Mesothelial cell of epicardium (in vitro differentiated cells): ENCODE measurements at places on chromosomes 11 and 22.

- H3K4me1 ChIP-seq = peaks cover 58% of the 10 kb centered on the region
- H3K36me3 ChIP-seq = no peaks in the 10 kb centered on the region
- no peaks in the 10 kb centered on the region for H3K27me3 ChIP-seq
- H3K27ac ChIP-seq = peak overlapping the region; percentile 94
- no peak for DNase-seq
Observed at GRCh38 chr22:35894937-35895708, 133.5 kb downstream of the RBFOX2 start.

DNA sequence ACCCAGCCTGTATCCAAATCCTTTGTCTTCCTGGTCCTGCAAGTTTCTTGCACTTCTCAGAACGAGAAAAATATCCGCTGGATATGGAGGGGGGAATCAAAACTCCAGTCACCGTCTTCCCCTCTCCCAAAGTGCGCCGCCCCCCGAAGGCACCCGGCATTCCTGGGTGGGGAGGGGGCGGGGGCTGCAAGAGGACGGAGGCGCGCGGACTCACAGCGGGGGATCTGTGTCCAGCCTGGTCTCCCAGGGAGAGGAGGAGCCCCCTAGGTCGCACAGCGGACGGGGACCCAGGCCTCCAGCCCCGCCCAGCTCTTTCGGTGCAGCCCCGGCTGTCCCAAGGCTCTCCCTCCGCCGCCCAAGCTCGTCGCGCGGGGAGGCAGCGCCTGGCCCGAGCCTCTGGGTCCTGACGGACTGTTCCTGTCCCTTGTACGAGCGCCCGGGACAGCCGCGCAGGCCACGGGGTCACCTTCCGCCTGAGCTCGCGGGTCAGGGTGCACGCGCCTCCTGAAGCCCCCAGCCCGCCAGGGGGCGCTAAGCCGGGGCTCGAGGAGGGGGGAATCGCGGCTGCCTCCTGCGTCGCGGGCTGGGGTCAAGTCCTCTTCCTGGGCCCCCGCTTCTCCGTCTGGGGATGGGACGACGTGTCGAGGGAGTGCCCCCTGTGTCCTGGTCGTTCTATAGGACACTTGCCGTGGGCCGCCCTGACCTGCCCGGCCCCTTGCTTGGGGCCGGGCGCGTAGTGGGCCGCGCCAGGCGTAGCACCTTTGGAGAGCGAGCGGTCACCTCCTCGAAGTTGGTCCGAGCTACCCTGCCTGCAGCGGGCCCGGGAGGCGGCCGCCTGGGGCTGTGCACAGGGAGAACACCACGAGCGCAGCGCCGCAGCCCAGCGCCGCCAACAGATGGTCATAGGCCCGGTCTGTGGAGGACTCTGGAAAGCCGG lies 2.4 kb upstream of the WNT11 start:
- no peaks in the 10 kb centered on the region for H3K36me3 ChIP-seq
- peaks cover 74% of the 10 kb centered on the region for H3K27me3 ChIP-seq
- peaks cover 18% of the 10 kb centered on the region for H3K4me1 ChIP-seq
- H3K4me3 ChIP-seq = peak overlapping the region; percentile 65

- peaks cover 45% of the 10 kb centered on the region for H3K36me3 ChIP-seq
- H3K4me3 ChIP-seq = no peak overlapping the region
- no peak for DNase-seq
- no peak overlapping the region for H3K27ac ChIP-seq
- no peaks in the 10 kb centered on the region for H3K27me3 ChIP-seq
Observed at GRCh38 chr11:88195908-88196307, 20.7 kb upstream of the RAB38 start.

DNA sequence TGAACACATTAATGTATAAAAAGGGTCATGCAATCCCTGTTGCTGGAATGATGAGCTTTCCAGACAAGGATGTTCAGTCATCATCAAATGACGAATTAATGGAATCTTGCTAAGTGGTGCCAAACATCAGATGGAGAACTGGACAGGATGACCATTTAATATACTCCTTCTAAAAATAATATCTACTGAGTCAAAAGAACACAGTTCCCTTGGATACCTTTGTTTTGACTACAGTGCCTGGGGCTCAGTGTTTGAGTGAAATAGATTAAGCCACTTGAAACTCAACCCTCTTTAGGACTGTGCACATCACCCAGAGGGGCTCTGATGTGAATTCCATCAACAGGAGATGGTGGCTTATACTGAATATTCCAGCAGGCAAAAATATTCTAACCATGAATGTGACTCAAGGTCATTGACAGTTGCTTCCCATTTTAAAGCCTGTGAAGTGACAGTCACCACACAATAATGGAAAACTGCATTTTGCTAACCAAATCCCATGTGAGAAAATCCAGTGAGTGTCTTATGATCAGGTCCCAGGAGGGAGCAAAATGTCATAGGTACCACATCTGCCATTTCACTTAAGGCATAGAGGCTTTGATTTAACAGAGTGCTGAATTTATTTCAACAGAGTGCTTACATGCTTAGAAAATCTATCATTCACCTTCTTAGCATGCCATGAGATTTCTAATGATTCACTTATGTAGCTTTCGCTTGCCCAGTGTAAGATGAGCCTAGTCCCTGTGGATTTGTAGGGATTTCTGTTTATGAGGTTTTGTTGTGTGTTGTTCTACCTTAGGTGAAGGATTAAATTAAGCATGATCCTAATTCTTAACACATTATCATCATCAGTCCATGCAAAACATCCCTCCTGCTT lies 41.3 kb upstream of the SLN start:
- no peak overlapping the region for H3K4me3 ChIP-seq
- no peaks in the 10 kb centered on the region for H3K36me3 ChIP-seq
- H3K4me1 ChIP-seq = no peaks in the 10 kb centered on the region
- H3K27ac ChIP-seq = no peak overlapping the region

DNA sequence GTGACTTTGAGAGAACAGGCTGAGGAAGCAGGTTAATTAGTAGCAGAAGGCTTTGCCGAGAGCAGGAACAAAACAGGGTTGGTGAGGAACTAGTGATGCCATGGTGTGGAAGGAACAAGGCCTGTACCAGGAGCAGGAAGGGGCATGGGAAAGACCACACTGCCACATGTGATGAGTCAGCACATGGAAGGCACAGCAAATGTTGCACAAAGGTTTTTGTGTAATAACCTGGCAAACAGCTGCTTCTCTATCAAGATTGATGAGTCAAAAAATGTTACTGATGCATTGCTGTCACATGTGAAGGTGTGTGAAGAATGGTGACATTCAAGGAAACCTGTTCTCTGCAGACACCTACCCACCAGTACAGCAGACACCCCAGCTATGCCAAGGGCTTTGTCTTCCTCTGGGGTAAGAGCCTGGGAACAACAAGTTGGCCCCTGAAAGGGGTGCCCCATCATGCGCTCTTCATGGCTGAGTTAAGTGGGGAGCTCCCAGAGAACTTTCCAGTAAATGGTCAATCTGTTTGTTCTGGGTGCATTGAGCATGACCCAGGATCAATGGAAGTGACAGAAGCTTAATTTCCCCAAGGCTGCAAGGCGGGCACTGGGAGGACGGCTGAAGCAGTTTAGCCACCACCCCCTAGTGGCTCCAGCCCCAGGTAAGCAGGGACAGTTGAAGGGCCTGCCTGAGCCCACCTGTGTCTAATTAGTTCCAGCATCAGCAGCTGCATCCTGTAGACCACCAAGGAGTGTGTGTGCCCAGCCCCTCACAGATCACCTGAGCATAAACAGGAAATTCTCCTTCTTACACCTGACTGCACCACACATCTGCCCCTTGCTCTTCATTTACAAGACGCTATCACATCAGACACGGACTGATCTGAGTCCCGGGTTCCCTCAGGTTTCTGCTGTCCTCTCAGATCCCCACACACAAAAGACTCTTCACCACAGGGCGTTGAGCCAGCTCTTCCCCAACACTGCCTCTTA lies 47.6 kb downstream of the GGTLC2 start:
- H3K27ac ChIP-seq = no peak overlapping the region
- H3K4me3 ChIP-seq = no peak overlapping the region
- peaks cover 49% of the 10 kb centered on the region for H3K27me3 ChIP-seq
- no peaks in the 10 kb centered on the region for H3K4me1 ChIP-seq
- DNase-seq = no peak
- H3K36me3 ChIP-seq = no peaks in the 10 kb centered on the region

GRCh38 chr22:23256986-23257888 lies 76.9 kb downstream of the BCR start:
- H3K27ac ChIP-seq = no peak overlapping the region
- no peak overlapping the region for H3K4me3 ChIP-seq
- H3K4me1 ChIP-seq = no peaks in the 10 kb centered on the region
- peaks cover 19% of the 10 kb centered on the region for H3K36me3 ChIP-seq
- no peaks in the 10 kb centered on the region for H3K27me3 ChIP-seq

- peak overlapping the region; percentile 85 for H3K27ac ChIP-seq
- H3K27me3 ChIP-seq = no peaks in the 10 kb centered on the region
- no peaks in the 10 kb centered on the region for H3K36me3 ChIP-seq
- peaks cover 58% of the 10 kb centered on the region for H3K4me1 ChIP-seq
Observed at GRCh38 chr11:2748814-2749554, 49.2 kb upstream of the KCNQ1OT1 start.

- peaks cover 31% of the 10 kb centered on the region for H3K27me3 ChIP-seq
- no peak overlapping the region for H3K27ac ChIP-seq
- no peak for DNase-seq
Observed at GRCh38 chr11:101321222-101321621, 191.6 kb upstream of the PGR start.

GRCh38 chr11:96055706-96056387 lies 131.9 kb upstream of the MTMR2 start:
- H3K4me3 ChIP-seq = no peak overlapping the region
- peaks cover 60% of the 10 kb centered on the region for H3K4me1 ChIP-seq
- no peaks in the 10 kb centered on the region for H3K27me3 ChIP-seq
- peak overlapping the region; percentile 96 for H3K27ac ChIP-seq
- DNase-seq = no peak
- peaks cover 3% of the 10 kb centered on the region for H3K36me3 ChIP-seq

- no peaks in the 10 kb centered on the region for H3K36me3 ChIP-seq
- DNase-seq = no peak
- no peak overlapping the region for H3K27ac ChIP-seq
- peaks cover 5% of the 10 kb centered on the region for H3K4me1 ChIP-seq
- no peak overlapping the region for H3K4me3 ChIP-seq
Observed at GRCh38 chr11:111515591-111515990, 1.0 kb downstream of the HOATZ start.

- peaks cover 57% of the 10 kb centered on the region for H3K36me3 ChIP-seq
- H3K27ac ChIP-seq = no peak overlapping the region
- no peaks in the 10 kb centered on the region for H3K27me3 ChIP-seq
- no peak overlapping the region for H3K4me3 ChIP-seq
- DNase-seq = no peak
Observed at GRCh38 chr11:118370774-118371173, 11.4 kb downstream of the UBE4A start.

GRCh38 chr11:131397675-131398074 lies 27.3 kb downstream of the NTM start:
- peaks cover 20% of the 10 kb centered on the region for H3K27me3 ChIP-seq
- H3K4me3 ChIP-seq = no peak overlapping the region
- DNase-seq = no peak
- no peaks in the 10 kb centered on the region for H3K36me3 ChIP-seq
- H3K27ac ChIP-seq = no peak overlapping the region
- no peaks in the 10 kb centered on the region for H3K4me1 ChIP-seq

- H3K27me3 ChIP-seq = no peaks in the 10 kb centered on the region
- peaks cover 47% of the 10 kb centered on the region for H3K36me3 ChIP-seq
- no peak overlapping the region for H3K27ac ChIP-seq
Observed at GRCh38 chr11:44188643-44189042, 93.2 kb downstream of the EXT2 start.

DNA sequence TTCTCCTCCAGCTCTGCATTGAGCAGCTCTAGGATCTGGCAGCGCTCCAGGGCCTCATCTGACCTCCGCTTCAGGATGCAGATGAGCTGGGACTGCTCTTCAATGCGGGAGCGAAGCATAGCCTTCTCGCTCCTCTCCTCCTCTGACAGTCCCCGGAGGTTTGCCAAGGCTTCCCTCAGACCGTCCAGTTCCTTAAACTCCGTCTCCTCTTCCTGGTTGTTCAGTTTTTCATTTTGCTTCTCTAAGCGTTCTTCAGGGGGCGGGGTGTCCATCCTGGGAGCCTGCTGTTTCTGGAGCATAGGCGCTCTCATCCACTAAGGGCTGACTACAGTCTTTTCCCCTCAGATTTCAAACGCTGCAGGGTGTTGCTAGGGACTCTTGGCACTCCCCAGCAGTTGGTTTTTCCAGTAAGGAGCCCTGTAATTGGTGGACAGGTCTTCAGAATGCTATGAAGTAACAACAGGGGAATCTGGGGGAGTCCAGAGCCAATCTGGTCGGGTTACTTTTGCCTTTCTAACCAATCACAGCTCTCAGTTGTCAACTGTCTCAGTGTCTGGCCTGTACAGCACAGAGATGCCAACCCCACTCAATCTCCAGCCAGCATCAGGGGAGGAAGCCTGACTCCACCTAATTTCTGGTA lies at the start of gene CCDC89:
Gene CCDC89 (minus strand): TSS at position 376 of the 640 bp plus-strand sequence. CDS start 65 bp downstream, at position 311.
- peak within 1 kb of the TSS; percentile 97 for H3K27ac ChIP-seq
- DNase-seq = peak; percentile 64
- no peaks in the 10 kb centered on the region for H3K36me3 ChIP-seq
- peaks cover 30% of the 10 kb centered on the region for H3K4me1 ChIP-seq
- no peaks in the 10 kb centered on the region for H3K27me3 ChIP-seq
- H3K4me3 ChIP-seq = peak within 1 kb of the TSS; percentile 59

GRCh38 chr11:1523779-1524178 lies 37.2 kb upstream of the MOB2 start:
- H3K27me3 ChIP-seq = no peaks in the 10 kb centered on the region
- peaks cover 5% of the 10 kb centered on the region for H3K4me1 ChIP-seq
- DNase-seq = no peak
- no peak overlapping the region for H3K4me3 ChIP-seq
- H3K36me3 ChIP-seq = no peaks in the 10 kb centered on the region

DNA sequence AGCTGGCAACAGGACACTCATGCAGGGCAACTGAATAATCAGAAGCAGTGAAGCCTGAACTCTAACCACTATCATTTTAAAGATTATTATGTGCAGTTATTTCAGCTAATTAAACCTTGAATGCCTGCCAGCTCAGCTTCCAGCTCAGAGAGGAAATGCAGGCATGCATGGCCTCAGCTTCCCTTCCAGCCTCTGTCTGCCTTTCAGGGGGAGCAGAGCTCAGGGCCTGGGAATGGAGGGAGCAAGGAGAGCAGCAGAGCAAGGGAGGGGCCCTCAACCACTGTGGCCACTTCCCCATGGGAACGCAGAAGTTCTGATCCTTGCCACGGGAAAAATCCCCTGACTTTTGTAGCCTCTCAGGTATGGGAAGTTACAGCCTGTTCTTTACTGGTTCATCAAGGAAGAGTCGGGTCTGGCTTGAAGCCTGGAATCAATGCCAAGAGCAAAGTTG lies 32.5 kb upstream of the APLNR start:
- H3K36me3 ChIP-seq = peaks cover 2% of the 10 kb centered on the region
- H3K4me3 ChIP-seq = no peak overlapping the region
- H3K27me3 ChIP-seq = no peaks in the 10 kb centered on the region
- H3K4me1 ChIP-seq = peaks cover 6% of the 10 kb centered on the region

GRCh38 chr11:15764326-15764725 lies 592.0 kb downstream of the SOX6 start:
- H3K27ac ChIP-seq = no peak overlapping the region
- peaks cover 9% of the 10 kb centered on the region for H3K36me3 ChIP-seq
- H3K4me1 ChIP-seq = peaks cover 13% of the 10 kb centered on the region
- no peak overlapping the region for H3K4me3 ChIP-seq

DNA sequence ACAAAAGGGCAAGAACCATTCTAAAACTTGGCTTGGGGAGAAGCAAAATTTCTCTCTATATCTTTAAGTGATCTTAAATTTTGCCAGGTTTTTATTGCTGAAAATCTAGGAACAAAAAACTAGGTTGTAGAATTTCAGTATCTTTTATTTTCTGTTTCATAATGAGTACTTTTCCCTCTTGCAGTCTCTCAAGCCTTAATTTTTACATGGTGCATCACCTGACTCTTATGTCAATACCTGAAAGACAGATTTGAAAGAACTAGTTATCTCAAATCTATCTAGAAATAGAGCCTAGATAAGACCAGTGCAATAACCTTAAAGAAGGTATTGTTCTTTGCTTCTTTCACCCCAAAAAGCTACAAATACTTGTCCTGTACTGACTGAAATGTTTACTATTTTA lies 122.1 kb downstream of the TRIM44 start:
- H3K4me3 ChIP-seq = no peak overlapping the region
- no peak overlapping the region for H3K27ac ChIP-seq
- H3K27me3 ChIP-seq = no peaks in the 10 kb centered on the region
- H3K36me3 ChIP-seq = peaks cover under 1% of the 10 kb centered on the region
